ENCODE measurements at places on chromosomes 3 and 15.

DNA sequence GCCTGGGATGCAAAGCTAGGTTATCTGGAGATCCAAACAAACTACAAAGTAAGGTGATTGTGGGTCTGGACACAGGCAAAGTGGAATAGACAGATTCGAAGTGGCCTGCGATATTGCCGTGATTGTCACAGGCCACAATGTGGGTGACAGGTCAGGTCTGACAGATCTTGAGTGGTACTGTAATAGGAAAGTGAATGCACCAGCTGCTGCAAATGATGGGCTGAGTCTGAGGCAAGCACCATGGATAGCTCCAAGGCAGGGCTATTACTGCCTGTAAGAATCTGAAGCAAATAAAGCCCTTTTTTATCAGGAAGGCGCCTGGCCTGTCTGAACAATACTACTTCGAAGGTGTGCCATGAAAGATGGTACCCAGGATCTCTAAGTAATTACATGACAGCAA lies 10.0 kb downstream of the ARMC8 start:
- DNase-seq: no peak

DNA sequence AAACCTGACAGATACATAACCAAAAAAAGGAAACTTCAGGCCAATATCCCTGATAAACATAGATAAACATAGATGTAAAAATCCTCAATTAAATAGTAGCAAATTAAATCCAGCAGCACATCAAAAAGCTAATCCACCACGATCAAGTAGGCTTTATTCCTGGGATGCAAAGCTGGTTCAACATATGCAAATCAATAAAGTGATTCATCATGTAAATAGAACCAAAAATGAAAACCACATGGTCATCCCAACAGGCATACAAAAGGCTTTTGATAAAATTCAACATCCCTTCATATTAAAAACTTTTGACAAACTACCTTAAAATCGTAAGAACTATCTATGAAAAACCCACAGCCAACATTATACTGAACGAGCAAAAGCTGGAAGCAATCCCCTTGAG lies 882.2 kb downstream of the NTRK3 start:
- DNase-seq: no peak

DNA sequence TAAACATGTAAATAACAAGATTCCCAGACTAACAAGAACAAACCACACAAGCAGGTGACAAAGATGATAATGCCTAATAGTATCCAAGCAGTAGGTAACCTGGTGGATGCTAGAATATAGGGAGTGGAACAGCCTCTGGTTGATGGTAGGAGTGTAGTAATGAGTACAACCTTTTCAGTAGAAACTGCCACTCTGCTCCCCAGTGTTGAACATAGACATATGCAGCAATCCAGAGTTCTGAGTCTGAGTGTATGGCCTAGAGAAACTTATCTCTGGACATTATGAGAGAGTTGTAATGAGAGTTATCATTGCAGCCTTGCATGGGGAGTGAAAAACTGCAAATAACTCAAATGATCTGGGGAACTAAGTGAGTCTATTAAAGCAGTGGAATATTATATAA lies 76.1 kb upstream of the ACAD9 start:
- DNase-seq: no peak

- DNase-seq: no peak
These were observed 3.6 kb upstream of the RBMS3 start for GRCh38 chr3:29277249-29277648.

- no peak for DNase-seq
These were observed 21.0 kb downstream of the TMEM44 start for GRCh38 chr3:194612221-194612620.

DNA sequence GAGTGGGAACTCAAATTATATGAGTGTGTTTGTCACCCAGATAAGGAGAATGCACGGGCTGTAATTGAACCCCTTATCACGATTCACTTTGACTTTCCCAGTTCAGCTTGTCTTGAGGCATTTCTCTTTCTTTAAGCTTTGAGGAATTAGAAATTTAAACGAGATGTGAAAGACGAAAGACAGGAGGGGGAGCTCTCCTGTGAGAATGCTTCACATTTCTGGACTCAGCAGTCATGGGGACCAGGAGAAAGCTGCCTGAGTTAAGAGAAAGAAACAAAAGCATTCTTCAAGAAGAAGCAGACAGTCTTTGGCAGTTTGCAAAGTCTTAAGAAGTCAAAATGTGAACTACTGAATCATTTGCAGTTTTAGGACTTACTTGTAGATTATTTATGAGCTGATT lies 205.6 kb downstream of the NECTIN3 start:
- DNase-seq: no peak

- DNase-seq: no peak
These were observed 161.1 kb upstream of the TBL1XR1 start for GRCh38 chr3:177358091-177358976.

- no peak for DNase-seq
These were observed 15.1 kb upstream of the ZBTB47 start for GRCh38 chr3:42638339-42638842.

- no peak for DNase-seq
These were observed 96.3 kb upstream of the IGF1R start for GRCh38 chr15:98551936-98552562.

DNA sequence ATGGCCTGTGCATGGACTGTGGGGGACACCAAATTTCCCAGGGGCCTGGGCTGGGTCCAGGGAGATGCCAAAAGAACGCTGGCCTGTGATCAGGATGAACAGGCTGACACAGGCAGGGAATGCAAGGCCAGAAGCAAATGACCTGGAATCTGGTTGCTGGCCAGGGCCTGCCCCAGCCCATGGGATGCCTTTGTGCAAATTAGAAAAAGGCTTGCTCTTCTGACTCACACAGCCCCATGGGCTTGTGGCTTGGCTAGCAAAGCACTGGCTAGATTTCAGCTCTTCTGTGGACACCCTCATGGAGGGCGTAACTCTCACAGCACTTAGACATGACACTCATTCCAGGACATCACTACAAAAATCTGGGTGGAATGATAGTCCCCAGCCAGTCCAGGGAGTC lies 356.0 kb downstream of the SHQ1 start:
- DNase-seq: peak; percentile 71

GRCh38 chr3:142925140-142925539 lies 36.3 kb upstream of the PCOLCE2 start:
- no peak for DNase-seq

- peak; percentile 96 for DNase-seq
These were observed 90.7 kb downstream of the FNDC3B start for GRCh38 chr3:172129850-172130716.

- DNase-seq: no peak
These were observed 1.5 kb downstream of the VWA5B2 start for GRCh38 chr3:184230603-184231528.

DNA sequence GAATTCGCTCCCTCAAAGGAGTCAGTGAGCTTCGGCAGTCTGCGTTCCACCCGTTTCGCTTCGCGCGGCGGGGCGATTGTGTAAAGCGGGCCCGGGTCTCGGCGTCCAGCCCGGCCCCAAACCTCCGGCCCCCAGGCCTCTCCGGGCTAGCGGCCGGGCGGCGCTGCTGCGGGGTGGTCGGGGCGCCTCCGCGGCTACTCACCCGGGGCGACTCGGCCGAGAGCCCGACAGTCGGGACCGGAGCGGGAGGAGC lies 412 bp downstream of the CHDH start:
- no peak for DNase-seq

DNA sequence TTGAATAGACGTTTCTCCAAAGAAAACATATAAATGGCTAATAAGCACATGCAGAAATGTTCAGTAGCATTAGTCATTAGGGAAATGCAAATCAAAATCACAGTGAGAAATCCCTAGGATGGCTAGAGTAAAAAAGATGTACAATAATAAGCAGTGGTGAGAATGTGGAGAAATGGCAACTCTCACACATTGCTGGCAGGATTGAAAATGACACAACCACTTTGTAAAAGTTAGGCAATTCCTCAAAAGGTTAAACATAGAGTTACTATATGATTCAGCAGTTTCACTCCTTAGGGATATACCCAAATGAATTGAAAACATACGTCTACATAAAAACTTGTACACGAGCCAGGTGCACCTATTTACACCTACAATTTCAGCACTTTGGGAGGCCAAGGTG lies 108.7 kb downstream of the ITPR1 start:
- no peak for DNase-seq

- DNase-seq: no peak
These were observed 25.4 kb downstream of the PXK start for GRCh38 chr3:58358092-58358491.

DNA sequence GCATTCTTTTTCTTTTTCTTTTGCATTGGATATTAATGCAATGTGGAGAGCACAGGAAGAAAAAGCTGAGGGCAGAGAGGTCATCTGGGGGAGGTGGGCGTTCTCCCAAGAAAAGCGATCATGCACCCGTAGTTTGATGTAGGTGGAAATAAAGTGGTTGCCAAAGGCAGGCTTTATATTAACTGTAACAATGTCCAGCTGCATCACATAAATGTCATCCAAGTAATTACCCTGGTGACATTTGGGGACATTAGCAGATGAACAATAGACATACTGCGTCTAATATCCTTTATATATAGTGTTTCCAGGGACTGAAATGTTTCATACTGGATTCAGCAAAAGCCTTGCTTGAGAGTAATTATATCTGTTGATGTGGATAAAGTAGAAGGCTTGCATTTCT lies 135.5 kb downstream of the CNTN6 start:
- DNase-seq: no peak

GRCh38 chr3:52490939-52491526 lies 4.1 kb upstream of the STAB1 start:
- DNase-seq: no peak

DNA sequence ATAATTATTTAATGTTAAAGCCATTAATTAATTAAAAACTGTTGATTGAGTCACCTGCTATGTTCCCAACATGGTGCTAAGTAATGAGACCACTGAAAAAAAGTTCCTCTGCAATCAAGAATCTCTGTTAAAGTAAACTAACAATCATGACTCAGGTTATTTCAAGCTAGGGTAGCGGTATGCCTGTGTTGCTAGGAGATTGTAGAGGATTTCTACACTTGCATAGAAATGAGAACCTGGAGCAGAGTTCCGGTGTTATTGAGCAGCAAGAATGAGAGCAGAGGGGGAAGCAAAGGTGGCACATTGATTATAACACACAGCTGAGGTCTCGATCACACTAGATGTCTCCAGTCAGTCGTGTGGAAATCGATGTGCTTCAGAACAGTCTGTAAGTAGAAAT lies 41.4 kb downstream of the C3orf85 start:
- no peak for DNase-seq

DNA sequence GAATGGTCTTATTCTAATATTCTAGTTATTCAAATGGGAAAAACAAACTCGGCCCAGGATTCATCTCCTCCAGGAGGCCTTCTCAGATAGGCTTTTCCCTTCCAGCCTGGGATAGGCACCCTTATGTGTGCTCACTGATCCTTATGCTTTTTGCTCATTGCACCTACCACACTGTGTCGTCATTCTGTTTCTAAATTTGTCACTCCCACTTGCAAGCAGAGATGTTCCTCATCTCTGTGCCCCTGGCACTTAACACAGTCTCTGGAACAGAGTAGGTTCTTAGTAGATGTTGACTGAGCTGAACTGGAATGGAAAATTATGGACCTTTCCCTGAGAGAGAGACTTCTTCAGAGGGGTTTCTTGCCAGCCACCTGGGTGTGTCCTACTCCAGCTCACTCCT lies 18.7 kb upstream of the SPG11 start:
- no peak for DNase-seq

GRCh38 chr3:131217296-131217741 lies 164.3 kb upstream of the NUDT16 start:
- DNase-seq: no peak

DNA sequence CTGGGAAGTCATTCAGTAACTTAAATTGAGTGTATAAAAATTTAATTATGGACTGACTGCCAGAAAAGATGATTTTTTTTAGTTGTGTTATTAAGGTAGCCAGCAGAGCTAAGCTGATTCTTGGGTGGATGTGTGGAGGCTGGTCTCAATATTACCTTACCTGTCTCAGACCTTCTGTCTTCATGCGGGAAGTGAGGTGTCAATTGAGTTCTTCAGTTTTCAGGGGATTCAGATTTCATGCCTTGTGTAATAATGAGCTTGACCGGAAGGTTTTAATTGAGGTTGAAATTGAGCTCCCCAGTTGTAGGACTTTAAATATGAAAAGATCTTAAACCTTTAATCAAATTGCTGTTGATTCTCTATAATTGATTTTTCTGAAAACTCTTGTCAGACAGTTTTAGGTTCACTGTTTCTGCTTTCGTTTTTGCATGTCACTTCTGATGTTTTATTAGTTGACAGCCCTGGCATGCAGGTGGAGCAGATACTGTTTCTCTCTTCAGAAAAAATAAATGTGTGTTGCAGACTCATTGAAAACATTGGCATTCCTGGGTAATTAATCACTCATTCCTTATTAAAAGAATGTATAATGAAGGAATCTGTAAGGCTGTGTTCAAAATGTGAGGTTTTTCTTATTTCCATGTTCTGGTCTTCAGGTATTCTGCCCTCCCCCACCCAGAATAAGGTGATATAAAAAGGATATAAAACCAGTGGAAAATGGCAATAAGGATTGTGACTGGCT lies 54.5 kb downstream of the PSMD6 start:
- DNase-seq: no peak

GRCh38 chr15:22231603-22232002 lies 151.3 kb downstream of the OR4M2 start:
- DNase-seq: no peak

- DNase-seq: no peak
These were observed 47.3 kb downstream of the RPN1 start for GRCh38 chr3:128603313-128603712.

DNA sequence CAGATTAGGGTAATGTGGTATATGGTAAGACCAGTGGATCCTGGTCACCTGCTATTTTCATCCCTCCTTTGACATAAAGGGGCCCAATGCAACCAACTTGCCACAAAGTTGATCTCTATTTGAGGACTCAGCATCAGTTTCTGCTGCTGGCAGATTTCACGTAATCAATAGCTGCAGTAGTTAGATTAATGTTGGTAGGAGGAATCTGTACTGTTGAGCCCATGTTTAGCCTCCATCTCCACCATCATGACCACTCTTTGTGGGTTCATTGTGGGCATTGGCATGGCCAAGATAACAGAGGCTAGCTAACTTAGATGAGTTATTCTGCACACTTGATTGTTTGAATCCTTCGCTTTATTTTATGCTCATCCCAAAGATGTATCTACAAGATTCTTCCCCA lies 29.9 kb downstream of the CGGBP1 start:
- DNase-seq: no peak

- peak; percentile 92 for DNase-seq
These were observed 495 bp upstream of the COL7A1 start for GRCh38 chr3:48595526-48596121.

DNA sequence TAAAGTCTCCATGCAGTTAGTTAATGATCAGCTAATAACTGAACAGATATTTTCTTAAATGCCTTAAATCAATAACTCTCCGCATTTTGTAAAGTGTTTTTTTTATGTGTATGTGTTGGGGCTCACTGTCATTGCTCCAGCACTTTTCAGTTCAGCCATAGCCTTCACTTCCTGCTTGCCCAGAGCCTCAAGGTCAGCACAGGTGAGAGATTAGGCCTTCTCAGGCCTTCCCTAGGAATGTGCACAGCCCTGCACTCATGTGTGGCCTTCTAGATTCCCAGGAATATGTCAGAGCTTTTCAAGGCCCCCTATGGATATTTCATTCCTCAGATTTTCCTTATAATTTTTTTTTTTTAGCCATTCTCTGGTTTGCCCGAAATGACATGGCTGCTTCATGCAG lies 77.6 kb upstream of the MANF start:
- no peak for DNase-seq

- DNase-seq: peak; percentile 45
These were observed 19.0 kb upstream of the CCR2 start for GRCh38 chr3:46334741-46335478.

All from kidney epithelial cell (primary cell).